ENCODE measurements at places on chromosomes 4 and X. TPM values are rescaled to one million over a fixed set of nuclear protein-coding genes. Genes with fewer than 3 reads are reported as not detected.

GRCh38 chrX:77436271-77436670 lies 10.9 kb upstream of the FGF16 start:
- DNase-seq = no peak

DNA sequence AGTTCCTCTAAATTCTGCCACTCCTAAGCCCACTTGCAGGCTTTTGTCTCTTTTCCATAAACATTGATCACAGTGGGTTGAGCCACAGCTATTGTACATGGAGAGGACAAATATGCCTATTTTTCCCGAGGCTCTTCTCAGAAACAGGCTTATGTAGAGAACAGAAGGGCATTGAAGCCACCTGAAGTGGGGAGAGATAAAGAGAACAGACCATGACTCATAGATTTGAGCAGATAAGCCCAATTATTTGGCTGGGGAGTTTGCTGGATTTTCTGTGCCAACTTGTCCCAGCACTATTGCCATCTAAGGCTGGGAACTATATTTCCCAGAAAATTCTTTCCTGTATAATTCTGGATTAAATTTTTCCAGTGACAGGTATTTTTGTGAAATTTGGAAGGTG lies 446.1 kb upstream of the RPS6KA3 start:
- DNase-seq = no peak

DNA sequence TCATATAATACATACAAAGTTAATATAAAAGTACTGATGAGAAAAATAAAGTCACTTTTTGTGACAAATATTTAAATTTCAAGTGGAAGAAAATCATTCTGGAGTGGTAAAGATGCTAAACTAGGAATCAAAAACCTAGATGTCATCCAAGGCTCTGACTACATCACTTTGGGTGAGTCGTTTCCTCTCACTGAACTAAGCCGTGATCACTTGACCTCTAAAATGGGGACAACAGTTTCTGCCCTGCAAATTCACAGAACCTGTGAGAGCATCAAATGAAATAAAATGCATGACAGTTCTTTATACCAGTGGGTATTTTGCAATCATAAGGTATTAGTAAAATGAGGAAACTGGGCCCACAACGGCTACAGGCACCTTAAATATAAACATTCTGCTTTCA lies 63.8 kb downstream of the PRDM5 start:
- no peak for DNase-seq

- DNase-seq = no peak
Observed at GRCh38 chr4:133637161-133637560, 488.1 kb downstream of the PCDH10 start.

- DNase-seq = no peak
Observed at GRCh38 chrX:25020391-25020904, 4.7 kb upstream of the ARX start.

GRCh38 chr4:26613237-26613636 lies 29.4 kb downstream of the TBC1D19 start:
- DNase-seq = no peak

GRCh38 chr4:144650311-144651005 lies 4.5 kb downstream of the HHIP start:
- DNase-seq = no peak

The PLS3 gene
- total RNA-seq = 245 TPM

The RHOXF2 gene
- total RNA-seq = not detected

The MAGEB2 gene
- not detected for total RNA-seq
